ENCODE measurements at places on chromosomes 5 and 9.

DNA sequence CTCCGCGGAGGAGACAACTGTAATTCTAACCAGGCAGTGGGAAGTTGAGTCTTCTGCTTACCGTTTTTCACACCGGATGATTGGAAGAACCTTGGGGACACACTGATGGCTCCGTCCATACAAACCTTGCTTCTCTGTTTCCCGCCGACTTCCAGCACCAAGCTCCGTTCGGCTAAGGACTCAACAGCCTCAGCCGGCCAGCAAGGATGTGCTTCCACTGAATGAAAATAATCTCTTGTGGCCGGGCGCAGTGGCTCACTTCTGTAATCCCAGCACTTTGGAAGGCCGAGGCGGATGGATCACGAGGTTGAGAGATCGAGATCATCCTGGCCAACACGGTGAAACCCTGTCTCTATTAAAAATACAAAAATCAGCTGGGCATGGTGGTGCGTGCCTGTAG is 1.8 kb upstream of the EDF1 start:
- no peak for DNase-seq

DNA sequence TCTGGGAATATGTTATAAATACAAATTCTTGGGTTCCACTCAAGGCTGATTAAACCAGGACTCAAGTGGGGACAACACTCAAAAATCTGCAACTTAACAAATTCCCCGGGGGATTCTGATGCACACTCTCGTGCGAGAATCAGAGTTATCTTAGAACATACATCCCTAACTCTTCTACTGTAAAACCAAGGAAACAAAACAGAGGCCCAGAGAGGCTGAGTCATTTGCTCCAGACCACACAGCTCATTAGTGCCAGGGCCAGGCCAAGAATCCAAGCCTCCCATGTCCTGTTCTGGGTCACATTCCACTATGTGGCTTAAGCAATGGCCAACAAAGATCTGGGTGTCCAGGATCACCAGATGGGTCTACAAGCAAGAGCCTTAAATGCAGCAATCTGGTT is 166.0 kb downstream of the ADAMTS12 start:
- no peak for DNase-seq

DNA sequence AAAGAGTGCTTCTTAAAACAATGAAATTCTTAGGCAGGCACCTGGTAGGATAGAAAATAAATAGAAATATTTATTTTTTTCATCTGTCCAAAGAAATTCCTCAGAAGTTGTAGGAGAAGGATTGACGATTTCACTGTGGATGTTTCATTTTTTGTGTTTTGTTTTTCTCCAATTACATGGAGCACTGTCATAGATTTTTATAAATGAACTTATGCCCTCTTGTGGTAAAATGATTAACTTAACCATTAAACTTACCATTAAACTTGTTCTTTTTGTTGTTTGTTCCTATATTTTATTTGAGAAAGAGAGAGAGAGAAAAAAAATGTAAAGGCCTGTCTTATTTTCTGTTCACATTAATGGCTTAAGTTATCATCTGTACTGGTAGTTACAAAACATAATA is 339.2 kb downstream of the PRR16 start:
- no peak for DNase-seq

- no peak for DNase-seq
Observed at GRCh38 chr5:81679885-81680284, 71.0 kb downstream of the SSBP2 start.

- no peak for DNase-seq
Observed at GRCh38 chr5:168471785-168472184, 14.5 kb upstream of the RARS1 start.

- no peak for DNase-seq
Observed at GRCh38 chr5:69034898-69035297, 58.9 kb upstream of the SLC30A5 start.

GRCh38 chr5:91386120-91386519 is 3.0 kb upstream of the ARRDC3 start:
- DNase-seq, result no peak

DNA sequence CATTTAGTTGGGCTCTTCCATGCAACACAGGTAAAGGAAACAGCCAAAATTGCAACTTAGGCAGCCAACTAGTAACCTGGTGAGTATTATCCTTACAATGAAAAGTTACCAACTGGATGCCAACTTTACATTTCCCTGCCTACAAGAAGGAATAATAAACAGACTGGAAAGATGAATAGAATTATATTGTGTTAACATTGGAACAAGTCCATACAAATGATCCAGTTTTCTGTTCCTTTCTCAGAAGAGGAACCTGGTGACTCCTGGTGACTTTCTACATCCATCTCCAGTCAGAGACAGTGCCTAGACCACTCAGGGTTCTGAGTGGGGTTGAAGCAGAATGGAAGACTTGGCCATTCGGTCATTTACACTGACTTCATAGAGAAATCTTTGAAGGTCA is 20.6 kb downstream of the MARCHF3 start:
- DNase-seq, result no peak

DNA sequence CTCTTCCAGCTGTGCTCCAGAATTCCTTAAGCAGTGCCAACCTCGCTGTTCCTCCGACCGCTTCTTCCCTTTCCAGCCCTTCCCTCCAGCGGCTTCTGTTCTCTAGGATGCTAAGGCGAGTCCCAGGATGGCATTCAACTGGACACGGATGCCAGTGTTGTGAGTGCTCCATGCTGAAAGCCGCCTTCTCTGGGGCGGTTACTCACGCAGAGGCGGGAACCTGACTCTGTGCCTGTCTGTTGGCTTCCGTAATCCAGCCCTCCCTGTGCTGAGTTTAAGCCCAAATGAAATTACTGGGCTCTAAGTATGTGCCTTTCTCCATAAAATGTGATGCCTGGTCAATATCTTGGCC is 20.2 kb downstream of the COL5A1 start:
- DNase-seq, result no peak

- no peak for DNase-seq
Observed at GRCh38 chr9:79812507-79813257, 240.9 kb downstream of the TLE4 start.

- DNase-seq, result no peak
Observed at GRCh38 chr9:1456301-1457024, 406.3 kb downstream of the DMRT2 start.

GRCh38 chr5:669111-669841 is 23.9 kb downstream of the TPPP start:
- no peak for DNase-seq

DNA sequence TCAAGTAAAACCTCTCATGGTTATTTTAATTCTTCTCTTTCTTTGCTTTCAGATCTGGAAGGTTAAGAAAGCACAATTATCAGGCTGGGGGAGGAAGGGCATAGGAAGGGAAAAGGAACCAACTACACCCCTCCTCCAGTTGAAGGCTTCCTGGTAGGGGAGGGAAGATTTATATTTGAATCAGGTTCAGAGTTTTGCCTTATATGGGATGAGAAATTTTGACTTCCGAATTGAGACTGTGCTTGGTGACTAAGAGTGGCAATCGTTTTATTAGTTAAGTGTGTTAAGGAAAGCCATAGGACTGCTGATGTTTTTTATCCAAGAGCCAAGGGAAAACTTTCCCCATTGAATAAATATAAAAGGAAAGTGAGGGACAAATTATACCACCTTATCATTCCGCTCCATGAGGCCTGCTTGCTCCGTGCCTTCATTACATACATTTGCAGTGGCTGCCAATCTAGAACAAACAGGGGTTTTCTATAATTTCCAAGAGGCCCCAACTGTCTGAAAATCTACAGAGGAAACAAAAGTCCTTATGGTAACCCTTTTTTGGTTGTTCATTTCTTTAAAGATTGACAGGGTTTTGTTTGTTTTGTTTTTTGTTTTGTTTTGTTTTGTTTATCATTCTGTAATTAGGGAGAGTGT is 115.7 kb upstream of the EPB41L4A start:
- DNase-seq, result no peak

DNA sequence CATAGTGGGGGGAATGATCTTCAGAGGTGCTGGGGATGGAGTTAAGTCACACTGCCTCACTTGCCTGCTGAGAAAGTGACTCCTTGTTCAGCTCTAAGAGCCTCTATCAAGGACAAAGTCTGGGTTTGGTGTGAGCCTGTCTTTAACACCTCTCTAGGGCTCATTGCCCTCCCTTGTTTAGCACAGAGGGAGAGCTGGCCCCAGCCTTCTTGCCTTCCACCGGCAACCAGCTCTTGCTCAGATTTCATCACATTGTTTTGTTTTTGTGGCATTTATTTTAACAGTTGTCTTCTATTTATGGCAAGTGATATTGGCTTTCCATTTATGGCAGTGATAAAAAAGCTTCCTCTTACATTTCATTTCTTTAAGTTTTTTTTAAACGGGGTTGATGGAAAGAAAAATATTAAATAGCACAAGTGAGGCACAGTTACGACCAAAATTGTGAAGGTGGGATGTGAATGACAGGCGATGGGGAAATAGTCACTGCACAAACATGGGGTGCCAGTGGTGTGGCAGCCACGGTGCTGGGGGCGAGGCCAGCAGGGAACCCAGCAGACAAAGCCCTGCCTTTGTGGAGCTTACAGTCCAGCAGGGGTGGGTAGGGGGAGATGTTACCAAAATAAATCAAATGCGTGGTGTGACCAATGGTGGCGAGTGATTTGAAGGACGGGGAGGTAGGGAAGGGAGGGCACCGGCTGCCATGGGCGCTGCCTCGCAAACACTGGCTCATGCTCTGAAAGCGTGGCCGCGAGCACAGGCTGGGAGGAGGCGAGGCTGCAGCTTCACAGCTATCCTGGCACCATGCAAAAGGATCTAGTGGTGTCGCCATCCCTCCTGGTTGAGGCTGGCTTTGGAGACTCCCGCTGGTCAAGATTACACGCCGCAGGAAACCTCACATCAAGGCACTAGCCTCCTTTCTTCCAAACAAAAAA is 21.2 kb upstream of the UNC5A start:
- no peak for DNase-seq

DNA sequence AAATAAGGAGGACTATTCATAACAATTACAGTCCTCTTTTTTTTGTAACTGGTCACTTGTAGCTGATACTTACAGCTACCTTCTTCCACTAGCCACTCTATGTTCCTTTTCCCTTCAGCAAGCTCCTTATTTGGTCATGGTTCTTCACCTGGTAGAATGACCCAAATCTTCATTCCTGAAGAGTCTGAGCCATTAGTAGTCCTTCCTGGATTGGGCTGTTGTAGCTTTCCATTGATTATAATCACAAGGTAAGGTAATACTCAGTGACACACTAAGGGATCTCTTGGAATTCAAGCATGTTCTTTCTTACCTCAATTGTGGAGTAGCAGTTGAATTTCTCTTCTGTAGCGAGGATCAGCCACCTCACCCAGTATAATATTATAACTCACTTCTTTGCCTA is 25.5 kb upstream of the ITGA2 start:
- DNase-seq, result no peak

- DNase-seq, result no peak
Observed at GRCh38 chr9:36389590-36389989, 10.5 kb downstream of the RNF38 start.

- DNase-seq, result no peak
Observed at GRCh38 chr9:21970800-21971640, 23.2 kb downstream of the CDKN2A start.

GRCh38 chr9:14824481-14824880 is 85.7 kb downstream of the FREM1 start:
- DNase-seq, result no peak

- no peak for DNase-seq
Observed at GRCh38 chr9:78028926-78029325, 2.7 kb downstream of the GNAQ start.

GRCh38 chr9:111039231-111039906 is 1.1 kb upstream of the LPAR1 start:
- no peak for DNase-seq

- DNase-seq, result no peak
Observed at GRCh38 chr9:95516734-95517558, at the start of gene PTCH1. PTCH1 (minus strand) TSS chr9:95516971.

Measured in cortex of kidney (tissue), 1 donor.